ENCODE measurements at places on chromosomes 4 and X. TPM values are rescaled to one million over a fixed set of nuclear protein-coding genes. Genes with fewer than 3 reads are reported as not detected.
A peak's percentile ranks its signal among the peaks of the same experiment; 100 is the strongest.

Gene NHS
- 0.24 TPM for total RNA-seq

Gene PRSS12
- not detected for total RNA-seq

Gene LRIT3
- 0.15 TPM for total RNA-seq

- H3K27ac ChIP-seq, result no peak overlapping the region
- no peak overlapping the region for H3K4me3 ChIP-seq
- no peak for DNase-seq
- no peaks in the 10 kb centered on the region for H3K27me3 ChIP-seq
- no peaks in the 10 kb centered on the region for H3K36me3 ChIP-seq
- H3K4me1 ChIP-seq, result no peaks in the 10 kb centered on the region
Observed at GRCh38 chr4:68490826-68491457, 43.7 kb downstream of the TMPRSS11E start.

DNA sequence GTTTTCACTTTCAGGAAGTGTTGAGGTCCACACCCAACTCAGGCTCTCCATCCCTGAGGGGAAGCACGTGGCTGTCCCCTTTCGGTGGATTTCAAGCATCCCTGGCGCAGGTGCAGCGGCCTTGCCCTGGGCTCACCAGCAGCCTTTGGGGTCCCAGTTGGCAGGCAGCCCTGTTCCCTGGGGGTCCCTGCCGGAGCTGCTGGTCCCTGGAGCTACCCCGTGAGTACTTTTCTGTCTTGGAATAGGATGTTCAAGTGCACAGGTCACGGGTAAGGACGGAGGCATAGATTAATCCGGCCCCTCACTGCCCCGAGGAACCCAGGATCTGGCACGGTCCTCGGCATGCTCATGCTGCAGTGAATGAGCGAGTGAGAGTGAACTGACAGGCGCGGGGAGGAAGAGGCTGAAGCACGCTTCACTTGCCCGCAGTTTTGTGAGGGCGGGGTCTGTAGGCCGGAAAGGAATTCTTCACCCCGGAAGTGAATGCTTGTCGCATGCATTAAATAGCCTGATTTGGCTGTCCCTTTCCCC is 117.2 kb upstream of the FAT1 start:
- no peaks in the 10 kb centered on the region for H3K27me3 ChIP-seq
- H3K27ac ChIP-seq, result peak overlapping the region; percentile 61
- no peaks in the 10 kb centered on the region for H3K4me1 ChIP-seq

- DNase-seq, result no peak
- H3K27me3 ChIP-seq, result no peaks in the 10 kb centered on the region
- H3K4me3 ChIP-seq, result no peak overlapping the region
- H3K36me3 ChIP-seq, result no peaks in the 10 kb centered on the region
- H3K27ac ChIP-seq, result no peak overlapping the region
- no peaks in the 10 kb centered on the region for H3K4me1 ChIP-seq
Observed at GRCh38 chrX:11287505-11287904, 5.7 kb upstream of the AMELX start.

- H3K36me3 ChIP-seq, result no peaks in the 10 kb centered on the region
- no peak for DNase-seq
- no peak overlapping the region for H3K27ac ChIP-seq
- no peaks in the 10 kb centered on the region for H3K4me1 ChIP-seq
- no peak overlapping the region for H3K4me3 ChIP-seq
Observed at GRCh38 chrX:24741330-24741729, 47.6 kb downstream of the POLA1 start.

Data from gastrocnemius medialis (tissue), 4 donors.